Amygdala (tissue), 56 donors: ENCODE measurements at places on chromosomes 7 and 10.

GRCh38 chr10:96152437-96152836 lies 22.3 kb downstream of the ZNF518A start:
- no peak for DNase-seq

DNA sequence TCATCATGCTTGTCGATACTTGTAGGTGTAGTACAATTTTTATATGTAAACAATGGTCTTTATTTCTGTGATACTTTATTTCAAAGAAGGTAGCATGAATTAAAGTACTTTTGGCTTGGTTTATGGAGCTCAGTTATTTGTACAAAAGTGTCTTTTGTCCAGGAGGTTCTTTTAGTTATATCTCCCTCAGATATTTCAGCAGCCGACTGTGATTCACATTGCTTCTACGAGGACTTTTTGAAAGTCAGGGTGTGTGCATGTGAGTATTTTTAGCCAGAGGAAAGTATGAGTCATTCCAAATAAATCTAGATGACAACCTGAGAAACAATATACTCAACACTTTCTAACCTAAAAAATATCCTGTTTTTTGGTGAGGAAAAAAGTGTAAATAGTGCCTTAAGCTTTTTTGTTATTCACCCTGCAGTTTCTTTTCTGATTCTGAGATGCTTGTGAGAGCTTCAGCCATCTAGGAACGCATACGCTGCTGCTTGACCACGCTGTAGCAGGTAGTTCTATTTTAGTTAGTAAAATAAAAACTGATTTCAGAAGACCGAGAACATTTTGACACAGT lies 595 bp upstream of the SUN1 start:
- no peak for DNase-seq

GRCh38 chr7:116952635-116953371 lies 498 bp upstream of the ST7 start:
- no peak for DNase-seq

DNA sequence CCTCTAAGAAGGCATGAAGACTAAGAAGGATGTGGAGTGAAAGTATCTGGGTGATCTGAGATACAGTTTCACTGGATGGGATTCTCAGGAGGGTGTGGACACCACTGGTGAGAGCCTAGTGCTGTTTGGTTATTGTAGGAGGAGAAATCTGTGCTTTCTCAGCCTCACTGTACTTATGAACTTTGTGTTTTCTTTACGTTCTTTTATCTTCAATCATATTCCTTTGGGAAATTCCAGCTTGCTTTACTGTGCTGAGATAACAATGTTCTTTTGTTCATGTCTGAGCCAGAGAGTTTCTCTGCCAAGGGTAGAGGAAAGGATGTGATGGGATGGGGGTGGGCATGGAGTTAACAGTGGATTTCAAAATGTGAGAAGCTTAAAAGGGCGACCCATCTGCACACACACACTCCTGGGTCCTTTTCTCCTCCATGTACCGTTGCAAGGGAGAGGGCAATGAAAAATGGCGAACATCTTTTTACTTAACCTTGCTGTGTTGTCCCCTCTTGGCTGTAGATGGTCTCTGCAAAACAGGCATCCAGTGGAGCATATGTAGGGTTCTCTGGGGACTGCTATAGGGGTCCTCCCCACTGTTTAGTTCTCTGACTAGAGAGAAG lies 25.0 kb upstream of the TAX1BP1 start:
- DNase-seq = no peak

DNA sequence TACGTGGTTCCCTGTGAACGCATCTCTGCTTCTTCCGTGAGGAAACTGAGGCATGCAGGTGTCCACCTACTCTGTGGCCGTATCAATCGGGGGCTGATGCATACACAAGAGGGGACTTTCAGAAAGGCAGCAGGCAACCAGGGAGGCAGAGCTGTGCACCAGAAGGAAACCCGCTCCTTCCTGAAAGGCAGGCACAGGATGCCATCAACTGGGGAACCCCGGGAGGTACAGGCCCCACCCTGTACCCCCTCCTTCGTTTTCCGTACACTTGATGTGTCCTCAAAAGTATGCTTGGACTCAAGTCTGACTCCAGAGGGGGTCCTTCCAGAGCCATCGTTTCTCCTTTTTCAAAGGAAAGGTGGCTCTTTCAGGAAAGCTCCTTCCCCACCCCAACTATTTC lies 59.5 kb downstream of the ASB13 start:
- DNase-seq = no peak

- DNase-seq = no peak
These were observed 17.7 kb downstream of the TSPAN14 start for GRCh38 chr10:80471715-80472233.

DNA sequence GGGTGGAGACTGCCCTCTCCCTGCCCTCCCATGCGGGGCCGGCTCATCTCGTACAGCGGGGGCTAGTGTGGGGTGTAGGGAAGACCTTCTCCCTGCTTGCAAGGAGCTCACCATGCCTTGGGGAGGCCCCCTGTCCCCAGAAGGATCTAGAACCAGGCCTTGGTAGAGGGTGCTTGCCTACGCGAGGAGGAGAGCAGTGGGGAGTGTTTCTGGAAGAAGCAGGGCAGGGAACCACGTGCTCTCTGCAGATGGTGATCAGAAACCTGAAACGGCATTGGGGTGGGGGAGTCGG lies 2.7 kb downstream of the MAFK start:
- DNase-seq = no peak

- DNase-seq = no peak
These were observed 136.6 kb downstream of the REEP3 start for GRCh38 chr10:63657761-63658160.

DNA sequence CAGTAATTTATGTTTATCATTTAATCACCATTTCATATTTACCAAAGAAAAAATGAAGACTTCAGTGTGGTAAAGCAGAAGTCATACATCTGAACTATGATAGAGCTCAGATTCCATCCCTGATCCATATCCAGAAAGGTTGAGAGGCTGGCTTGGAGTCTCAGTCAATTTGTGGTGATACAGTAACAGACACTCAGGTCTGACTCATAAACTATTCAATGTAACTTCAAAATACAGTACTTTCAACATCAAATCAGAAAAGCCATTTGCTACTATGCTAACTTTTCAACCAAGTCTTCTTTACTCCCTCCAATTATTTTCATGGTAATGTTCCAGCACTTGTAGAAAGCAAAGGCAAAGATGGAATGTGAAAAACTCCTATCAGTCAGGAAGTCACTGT lies 190.4 kb downstream of the HDAC9 start:
- DNase-seq = no peak

DNA sequence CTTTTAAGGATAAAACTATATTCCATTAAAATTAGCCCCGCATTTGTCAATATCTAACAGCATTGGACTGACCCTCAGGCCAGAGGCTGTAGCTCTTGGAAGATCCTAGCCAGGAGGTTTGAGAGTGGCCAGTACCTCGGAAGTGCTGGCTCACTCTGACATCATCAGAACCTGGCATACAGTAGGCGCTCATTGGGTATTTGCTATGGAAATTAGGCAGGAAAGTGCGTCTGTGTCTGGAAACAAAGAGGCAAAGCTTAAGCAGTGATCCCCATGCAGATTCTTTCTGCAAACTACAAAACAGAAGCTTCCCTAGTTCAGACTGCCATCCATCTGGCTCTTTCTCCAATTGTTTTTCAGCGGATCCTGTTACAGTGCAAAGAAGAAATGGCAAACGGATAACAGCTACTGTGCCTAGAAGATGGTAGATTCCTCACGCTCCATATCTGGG lies 1.7 kb upstream of the PRKCQ start:
- DNase-seq = no peak

DNA sequence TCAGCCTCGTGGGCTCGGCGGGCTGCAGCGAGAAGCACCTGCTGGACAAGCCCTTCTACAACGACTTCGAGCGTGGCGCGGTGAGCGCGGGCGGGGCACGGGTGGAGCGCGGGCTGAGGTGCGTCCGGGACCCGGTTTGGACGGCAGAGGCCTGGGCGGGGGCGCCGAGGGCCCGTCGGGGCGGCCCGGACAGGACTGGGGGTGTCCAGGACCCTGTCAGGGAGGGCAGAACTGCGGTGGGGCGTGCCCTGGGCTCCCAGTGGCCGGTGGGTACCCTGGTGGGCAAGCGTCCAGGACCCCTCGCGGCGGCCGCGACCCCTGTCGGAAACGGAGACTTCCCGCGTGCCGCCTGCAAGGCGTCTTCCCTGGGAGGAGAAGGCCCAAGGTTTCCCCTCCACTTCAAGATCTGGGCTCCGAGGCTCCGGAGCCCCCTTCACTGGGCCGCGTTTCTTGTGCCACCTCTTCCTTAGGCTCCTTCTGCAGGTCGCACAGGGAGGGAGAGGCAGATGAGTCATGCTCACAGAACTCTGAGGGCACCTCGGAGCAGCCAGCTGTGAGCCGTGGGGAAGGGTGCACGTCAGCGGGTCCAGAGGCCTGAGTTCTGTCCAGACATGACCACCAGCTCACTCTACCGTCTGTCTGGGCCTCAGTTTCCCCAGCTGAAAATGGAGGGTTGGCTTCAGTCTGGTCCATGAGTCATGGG lies 485 bp downstream of the ALOX5 start:
- no peak for DNase-seq

DNA sequence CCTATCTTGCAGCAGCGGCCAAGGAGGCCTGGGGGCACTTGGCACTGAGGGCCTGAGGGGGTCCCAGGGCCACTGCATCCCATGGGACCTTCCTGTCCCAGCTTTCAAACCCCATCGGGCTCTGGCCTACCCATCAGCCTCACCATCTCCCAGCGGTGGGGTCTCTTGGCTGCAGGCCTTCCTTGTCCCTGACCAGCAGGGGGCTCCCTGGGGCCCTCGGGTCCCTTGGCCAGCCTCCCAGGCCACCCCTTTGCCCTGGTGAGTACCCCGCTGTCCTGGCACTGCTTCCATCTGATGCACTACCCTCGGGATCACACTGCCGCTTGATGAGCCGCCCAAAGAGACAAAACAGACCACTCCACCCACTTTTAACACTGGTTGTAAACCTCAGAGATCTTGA lies 43.5 kb downstream of the YKT6 start:
- no peak for DNase-seq

DNA sequence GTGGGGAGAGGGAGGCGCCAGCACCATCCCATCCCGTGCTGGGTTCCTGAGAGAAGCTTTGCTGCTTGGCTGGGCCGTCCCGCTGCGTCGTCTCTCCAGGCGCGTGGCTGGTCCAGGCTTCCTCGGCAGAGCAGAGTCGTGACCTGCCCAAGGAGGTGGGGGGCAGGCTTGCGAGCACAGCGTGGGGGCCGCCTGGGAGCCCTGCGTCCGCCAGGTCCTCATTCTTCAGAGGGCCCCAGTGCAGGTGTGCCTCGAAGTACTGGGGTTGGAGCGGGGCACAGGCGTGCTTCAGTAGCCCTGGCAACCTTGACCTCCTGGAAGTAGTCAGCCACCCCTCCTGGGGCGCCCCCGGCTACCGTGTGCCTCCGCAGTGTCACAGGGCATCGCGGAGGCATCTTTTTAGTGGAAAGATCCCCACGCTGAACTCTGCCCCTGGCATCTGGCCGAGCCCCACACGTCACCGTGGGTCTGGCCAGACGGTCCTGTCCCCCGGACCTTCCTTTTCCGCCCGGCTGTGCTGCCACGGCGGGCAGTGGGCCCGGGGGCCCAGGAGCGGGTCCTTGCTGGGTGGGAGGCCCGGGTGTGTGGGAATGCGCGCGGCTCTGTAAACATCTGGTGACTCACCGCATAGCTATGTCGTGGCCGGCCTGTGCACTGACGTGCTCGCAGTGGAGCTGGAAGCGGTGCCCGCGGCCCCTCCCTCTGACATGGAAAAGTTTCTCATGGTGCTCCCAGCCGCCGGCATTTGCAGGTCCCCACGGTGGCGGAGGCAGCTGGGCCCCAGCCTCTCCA lies 6.4 kb downstream of the MAFK start:
- peak; percentile 41 for DNase-seq

DNA sequence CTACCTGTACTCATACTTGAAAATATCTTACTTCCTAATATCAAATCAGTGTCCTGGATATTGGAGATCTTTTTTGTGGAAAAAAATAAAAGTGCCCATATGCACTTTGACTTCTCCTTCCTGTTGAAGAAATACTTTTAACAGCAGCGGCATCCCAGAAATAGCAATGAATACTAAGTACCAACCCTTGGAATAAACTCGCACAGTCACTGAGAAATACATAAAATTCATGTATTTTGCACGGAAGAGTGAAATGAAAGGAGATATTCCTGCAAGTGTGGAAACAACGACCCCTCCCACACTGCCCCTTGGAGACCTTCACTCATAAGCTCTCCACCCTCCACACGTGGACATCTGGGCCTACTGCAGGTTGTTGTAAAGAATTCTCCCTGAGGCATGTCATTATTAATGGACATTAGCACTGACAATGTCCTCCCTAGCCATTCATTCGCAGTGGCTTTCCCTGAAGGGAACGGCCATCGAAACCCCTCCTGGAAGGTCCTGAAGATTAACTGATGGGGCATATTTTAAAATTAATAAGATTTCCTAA lies 407.6 kb upstream of the PFKP start:
- DNase-seq = no peak

DNA sequence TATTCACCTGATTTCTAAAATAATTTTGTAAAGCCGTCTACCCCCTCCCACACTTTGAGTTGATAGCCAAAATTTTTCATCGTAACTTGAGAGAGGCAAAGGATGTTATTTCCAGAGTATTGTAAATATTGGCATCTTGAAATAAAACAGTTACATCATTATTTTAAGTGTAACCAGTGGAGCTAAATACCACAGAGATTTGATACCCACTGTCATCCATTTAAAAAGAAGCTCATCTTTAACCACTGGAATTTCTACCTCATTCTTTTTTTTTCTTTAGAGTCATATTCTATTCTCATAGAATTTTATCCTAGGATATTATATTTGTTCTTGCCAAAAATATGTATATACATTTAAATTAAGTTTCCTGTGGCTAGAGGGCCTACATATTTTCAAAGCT lies 48.6 kb downstream of the CAMK1D start:
- DNase-seq = no peak

GRCh38 chr7:94738071-94738470 lies 82.1 kb upstream of the SGCE start:
- DNase-seq = no peak

DNA sequence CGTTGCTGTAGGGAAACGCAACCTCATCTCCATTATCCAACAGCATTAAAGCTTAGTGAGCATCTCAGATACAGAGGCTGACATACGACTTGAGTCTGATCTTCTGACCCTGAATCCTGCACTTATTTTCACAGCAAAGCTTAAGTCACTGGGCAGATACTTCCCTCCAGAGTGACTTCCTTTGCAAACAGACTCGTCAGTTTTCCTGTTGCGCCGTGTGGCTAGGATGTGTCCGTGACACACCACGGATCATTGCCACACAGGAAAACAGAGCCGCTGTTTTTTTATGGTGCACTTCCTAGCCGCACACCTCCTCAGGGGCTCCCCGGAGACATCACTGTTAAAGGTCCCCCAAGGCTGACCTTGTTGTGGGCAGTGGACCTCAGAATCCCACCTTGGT lies 94.9 kb upstream of the MKI67 start:
- DNase-seq = no peak
